SJCRH30 (cell line): ENCODE measurements at places on chromosomes 4 and X.
A peak's percentile ranks its signal among the peaks of the same experiment; 100 is the strongest.

GRCh38 chr4:55321707-55322264 lies 24.3 kb upstream of the SRD5A3 start:
- H3K36me3 ChIP-seq: no peaks in the 10 kb centered on the region
- peak; percentile 82 for DNase-seq
- H3K4me3 ChIP-seq: no peak overlapping the region
- H3K27me3 ChIP-seq: no peaks in the 10 kb centered on the region

- no peak for DNase-seq
- no peaks in the 10 kb centered on the region for H3K36me3 ChIP-seq
- H3K4me1 ChIP-seq: no peaks in the 10 kb centered on the region
- H3K27me3 ChIP-seq: no peaks in the 10 kb centered on the region
Observed at GRCh38 chr4:54904953-54905352, 220.4 kb downstream of the KDR start.

DNA sequence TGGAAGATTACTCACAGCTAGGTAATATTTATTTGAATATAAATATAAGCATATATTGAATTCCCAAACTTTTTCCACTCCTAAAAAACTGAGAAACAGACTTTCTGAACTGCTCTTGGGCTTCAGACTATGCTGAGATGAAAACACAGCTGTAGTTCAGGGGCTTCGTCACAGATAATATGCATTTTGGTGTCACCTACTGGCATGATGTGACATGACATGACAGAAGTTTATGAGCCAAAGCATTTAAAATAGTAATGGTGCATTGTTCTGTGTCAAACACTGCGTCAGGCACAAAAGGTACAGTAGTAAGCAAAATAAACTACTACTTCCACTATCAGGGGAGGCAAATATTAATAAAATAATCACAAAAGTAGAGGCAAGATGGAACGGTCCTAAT lies 171.3 kb downstream of the BTC start:
- no peak overlapping the region for H3K4me3 ChIP-seq
- H3K36me3 ChIP-seq: no peaks in the 10 kb centered on the region
- DNase-seq: peak; percentile 76

DNA sequence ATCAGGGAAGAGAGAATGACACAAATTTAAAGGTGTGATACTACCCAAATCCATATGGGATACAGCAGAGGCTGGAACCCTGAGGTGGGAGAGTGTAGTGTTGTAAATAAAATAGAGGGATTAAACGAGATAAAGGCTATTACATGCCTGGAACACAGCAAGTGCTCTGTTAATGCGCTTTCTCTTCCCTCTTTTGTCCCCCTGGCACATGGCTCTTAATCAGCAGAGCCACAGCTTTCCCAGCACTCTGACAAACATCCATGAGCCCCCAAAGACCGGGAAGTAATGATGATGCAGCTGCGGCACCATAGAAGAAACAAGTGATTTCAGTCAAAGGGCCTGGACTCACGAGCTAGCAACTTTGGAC lies 85.9 kb downstream of the RASL11B start:
- DNase-seq: no peak
- H3K36me3 ChIP-seq: no peaks in the 10 kb centered on the region
- H3K27me3 ChIP-seq: no peaks in the 10 kb centered on the region
- no peak overlapping the region for H3K4me3 ChIP-seq

DNA sequence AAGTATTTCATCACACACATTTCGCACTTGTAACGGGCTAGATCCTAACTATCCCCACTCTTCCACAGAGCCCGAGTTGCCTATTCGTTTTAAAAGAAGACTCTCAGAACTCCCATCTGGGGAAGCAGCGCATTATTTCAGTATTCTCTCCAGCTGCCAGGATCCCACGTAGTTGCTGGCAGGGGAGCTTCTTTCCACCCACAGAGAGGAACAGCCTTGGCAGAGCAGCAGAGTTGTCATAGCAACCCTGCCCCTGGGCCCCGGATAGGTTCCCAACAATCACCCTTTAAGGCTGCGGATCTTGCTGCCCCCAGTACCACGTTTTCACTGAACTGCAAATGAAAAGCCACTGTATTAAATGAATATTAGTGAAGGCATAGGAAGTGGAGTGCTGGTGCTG lies 106.7 kb downstream of the GPM6A start:
- H3K27me3 ChIP-seq: no peaks in the 10 kb centered on the region
- no peaks in the 10 kb centered on the region for H3K36me3 ChIP-seq
- H3K4me3 ChIP-seq: no peak overlapping the region
- DNase-seq: peak; percentile 21
- no peak overlapping the region for H3K27ac ChIP-seq
- no peaks in the 10 kb centered on the region for H3K4me1 ChIP-seq

DNA sequence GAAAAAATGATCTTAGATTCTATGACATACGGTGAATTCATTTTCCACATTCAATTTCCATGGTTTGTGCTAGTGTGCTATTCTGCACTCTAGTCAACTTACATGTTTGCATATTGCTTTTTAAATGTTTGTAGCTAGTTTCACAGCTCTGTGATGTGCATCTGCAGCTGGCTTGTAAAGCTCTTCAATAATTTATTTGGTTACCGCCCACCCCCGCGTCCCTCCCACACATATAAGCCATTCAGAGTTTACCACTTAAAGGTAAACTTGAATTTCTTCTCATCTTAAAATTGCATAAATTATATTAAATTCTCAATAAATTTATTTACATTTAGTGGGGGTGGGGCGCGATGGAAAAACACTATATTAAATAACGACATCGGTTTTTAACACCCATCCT lies 291 bp upstream of the NBDY start:
- peak overlapping the region; percentile 50; the same call in 1 of the 2 replicates for H3K27ac ChIP-seq
- no peaks in the 10 kb centered on the region for H3K27me3 ChIP-seq
- DNase-seq: peak; percentile 36
- H3K4me3 ChIP-seq: peak overlapping the region; percentile 72
- no peaks in the 10 kb centered on the region for H3K36me3 ChIP-seq
- no peaks in the 10 kb centered on the region for H3K4me1 ChIP-seq

DNA sequence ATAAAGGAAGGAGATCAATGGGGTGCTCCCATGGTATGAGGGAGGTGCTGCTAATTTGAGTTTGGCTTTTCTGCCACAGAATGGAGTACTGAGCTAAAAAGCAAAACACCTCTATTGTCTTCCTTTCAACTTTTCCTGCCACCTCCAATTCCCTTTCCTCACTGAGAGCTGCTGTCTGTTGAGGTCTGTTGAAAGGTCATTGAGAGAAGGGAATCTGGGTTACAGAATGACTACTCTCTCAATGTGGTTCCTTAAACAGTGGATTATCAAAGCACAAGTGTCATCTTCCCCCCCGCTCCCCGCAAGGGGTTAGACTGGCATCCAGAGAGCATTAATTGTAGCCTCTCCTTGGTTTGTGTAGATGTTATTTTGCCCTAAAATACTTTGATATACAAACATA lies 10.7 kb downstream of the USP9X start:
- DNase-seq: no peak
- no peaks in the 10 kb centered on the region for H3K27me3 ChIP-seq
- no peak overlapping the region for H3K27ac ChIP-seq
- H3K4me3 ChIP-seq: no peak overlapping the region
- H3K36me3 ChIP-seq: no peaks in the 10 kb centered on the region

DNA sequence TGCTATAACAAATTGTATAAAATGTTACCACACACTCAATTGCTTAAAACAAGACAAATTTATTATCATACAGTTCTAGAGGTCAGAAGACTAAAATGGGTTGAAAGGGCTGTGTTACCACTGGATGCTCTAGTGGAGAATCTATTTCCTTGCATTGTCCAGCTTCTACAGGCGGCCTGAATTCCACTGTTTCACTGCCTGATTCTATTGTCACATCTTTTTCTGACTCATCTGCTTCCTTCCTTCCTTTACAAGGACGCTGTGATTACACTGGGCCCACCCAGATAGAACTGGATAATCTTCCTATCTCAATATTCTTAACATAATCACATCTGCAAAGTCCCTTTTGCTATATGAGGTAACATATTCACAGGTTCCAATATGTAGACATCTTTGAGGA lies 19.4 kb upstream of the ARMCX1 start:
- H3K4me3 ChIP-seq: no peak overlapping the region
- no peaks in the 10 kb centered on the region for H3K27me3 ChIP-seq
- no peak for DNase-seq
- no peaks in the 10 kb centered on the region for H3K36me3 ChIP-seq
- H3K4me1 ChIP-seq: no peaks in the 10 kb centered on the region

DNA sequence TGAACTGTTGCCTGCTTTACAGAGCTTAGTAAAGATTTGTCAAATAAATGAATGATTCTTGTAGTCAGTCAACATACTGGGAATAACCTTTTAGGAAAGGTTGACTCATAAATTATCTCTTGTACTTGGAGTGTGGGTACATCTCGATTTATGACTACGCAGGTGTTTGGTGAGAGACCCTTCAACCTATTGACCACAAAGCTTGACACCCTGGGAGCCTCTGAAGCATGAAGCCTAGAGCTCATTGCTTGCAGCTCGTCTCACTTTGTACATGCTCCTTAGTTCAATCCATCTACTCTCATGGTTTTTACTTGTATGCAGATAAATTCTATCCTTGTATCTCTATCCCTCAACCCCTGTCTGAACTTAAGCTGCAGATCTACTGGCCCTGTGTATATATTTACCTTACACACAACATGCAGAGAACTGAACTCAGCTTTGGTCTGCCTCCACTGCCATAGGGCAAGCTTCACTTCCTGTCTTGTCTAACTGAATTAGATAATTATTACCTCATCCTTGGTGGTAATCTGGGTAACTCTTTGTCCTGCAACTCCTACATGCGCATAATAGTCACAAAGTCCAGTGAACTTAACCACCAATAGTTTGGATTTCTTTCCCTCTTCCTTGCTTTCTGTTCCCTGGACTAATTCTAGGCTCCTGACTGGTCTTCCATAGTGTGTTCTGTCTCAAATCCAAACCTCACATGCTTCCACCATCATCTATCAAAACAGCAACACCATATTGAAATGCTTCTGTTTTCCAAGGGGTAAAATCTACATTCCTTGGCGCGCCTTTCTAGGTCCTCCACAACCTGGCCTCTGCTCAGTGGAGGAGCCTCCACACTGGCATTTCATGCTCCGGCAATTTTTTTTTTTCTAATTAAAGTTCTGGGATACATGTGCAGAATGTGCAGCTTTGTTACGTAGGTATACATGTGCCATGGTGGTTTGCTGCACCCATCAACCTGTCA lies 32.2 kb upstream of the FAT1 start:
- peaks cover 4% of the 10 kb centered on the region for H3K4me1 ChIP-seq
- H3K27ac ChIP-seq: no peak overlapping the region
- H3K4me3 ChIP-seq: no peak overlapping the region
- no peaks in the 10 kb centered on the region for H3K27me3 ChIP-seq

- H3K4me3 ChIP-seq: no peak overlapping the region
- peaks cover 34% of the 10 kb centered on the region for H3K4me1 ChIP-seq
- H3K36me3 ChIP-seq: no peaks in the 10 kb centered on the region
- H3K27ac ChIP-seq: peak overlapping the region; percentile 85
Observed at GRCh38 chr4:111400741-111401140, 744.5 kb upstream of the FAM241A start.

DNA sequence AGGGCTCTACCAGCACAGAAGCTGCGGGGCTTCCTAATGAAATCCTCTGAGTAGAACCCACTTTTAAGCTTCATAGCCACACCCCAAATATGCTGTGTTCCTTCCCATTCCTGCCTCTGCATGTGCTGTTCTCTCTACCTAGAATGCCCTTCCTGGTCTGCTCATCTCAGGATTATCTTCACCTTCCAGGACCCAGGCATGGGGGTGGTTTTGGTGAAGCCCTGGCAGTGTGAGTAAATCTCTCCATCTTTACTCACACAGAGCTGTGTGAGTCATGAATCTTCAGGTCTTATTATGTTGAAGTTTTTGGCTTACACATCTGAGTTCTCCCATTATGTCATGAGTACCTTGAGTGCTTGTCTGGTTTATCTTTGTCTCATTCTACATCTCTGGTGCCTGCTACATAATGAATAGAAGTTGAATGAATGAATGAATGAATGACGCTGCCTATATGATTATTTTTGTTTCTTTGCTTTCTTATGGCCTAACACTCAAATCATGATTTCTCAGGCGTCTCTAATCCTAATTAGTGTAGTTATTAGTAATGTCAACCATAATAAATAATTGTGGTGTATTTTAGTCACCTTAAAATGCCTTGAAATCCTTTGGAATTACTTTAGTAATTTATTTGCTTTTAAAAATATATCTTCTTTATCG lies 41.9 kb downstream of the HADH start:
- no peak overlapping the region for H3K4me3 ChIP-seq
- no peaks in the 10 kb centered on the region for H3K4me1 ChIP-seq
- peaks cover 2% of the 10 kb centered on the region; the same call in 1 of the 2 replicates for H3K36me3 ChIP-seq
- no peak overlapping the region for H3K27ac ChIP-seq

- DNase-seq: no peak
- no peak overlapping the region for H3K4me3 ChIP-seq
- H3K27ac ChIP-seq: no peak overlapping the region
- no peaks in the 10 kb centered on the region for H3K4me1 ChIP-seq
- H3K36me3 ChIP-seq: no peaks in the 10 kb centered on the region
Observed at GRCh38 chr4:34293459-34293858, 1950.9 kb downstream of the ARAP2 start.

GRCh38 chr4:144699565-144699964 lies 53.6 kb downstream of the HHIP start:
- no peak overlapping the region for H3K4me3 ChIP-seq
- no peaks in the 10 kb centered on the region for H3K27me3 ChIP-seq
- H3K36me3 ChIP-seq: peaks cover 83% of the 10 kb centered on the region
- no peak overlapping the region for H3K27ac ChIP-seq

DNA sequence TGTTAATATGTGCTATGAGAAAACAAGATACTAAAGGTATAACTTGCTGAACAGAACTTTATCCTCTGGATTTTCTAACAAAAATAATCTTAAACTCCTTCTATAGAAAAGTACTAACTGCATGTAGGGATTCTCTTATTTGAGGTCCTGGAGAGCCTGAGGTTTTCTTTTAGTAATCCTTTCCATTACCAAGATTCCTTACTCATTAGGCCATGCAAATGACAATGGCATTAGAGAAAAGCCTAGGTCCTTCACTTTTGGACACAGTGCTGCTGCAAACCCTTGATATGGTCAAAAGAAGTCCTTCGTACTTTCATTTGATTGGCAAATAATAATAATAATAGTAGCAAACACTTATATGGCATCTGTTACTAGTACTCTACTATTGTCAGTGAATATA lies 3.2 kb downstream of the MMRN1 start:
- H3K4me3 ChIP-seq: no peak overlapping the region
- no peaks in the 10 kb centered on the region for H3K27me3 ChIP-seq
- DNase-seq: no peak
- H3K27ac ChIP-seq: no peak overlapping the region
- no peaks in the 10 kb centered on the region for H3K4me1 ChIP-seq
